ENCODE measurements at places on chromosomes 5 and 9. TPM values are rescaled to one million over a fixed set of nuclear protein-coding genes. Genes with fewer than 3 reads are reported as not detected.

DNA sequence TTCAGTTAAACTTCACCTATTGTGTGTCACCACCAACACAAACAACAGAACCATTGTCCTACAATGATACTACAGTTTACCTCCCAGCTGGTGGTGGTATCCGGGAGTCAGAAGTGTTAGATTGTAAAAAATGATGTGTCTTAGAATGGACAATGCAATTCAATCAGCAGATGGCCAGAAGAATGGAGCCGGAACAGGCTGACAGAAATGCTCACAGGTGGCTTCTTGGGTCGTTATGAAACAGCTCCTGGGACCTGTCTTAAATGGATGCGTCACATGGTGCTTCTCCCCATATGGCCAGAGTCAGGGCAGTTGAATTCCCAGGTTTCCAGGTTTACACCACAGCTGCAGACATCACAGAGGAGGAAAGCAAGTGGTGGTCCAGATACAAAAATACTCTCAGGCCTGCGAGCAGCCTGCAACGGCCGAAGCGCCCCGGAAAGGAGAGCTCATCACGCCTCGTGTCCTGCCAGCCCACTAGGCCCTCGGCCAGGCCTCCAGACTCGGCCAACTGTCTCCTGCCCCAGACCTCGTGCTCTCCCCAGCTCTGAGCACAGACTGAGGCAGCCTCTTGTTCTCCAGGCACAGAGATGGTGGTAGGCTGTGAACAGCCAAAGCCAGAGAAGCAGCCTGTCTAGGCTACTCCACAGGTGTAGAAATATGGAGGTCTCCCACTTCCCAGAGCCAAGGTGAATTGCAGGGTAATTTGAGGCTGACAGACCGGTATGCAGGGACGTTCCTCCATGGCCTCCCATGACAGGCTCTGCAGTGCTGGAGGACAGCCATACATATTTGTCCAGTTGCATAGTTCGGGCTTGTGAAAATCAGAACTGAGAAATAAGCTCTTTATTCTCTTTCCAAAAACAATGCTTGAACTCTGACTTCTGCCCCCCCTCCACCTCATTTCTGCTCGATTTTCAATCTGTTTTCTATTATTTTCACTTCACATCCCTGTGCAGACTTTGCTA is 98.5 kb upstream of the SPATA31C2 start:
- no peak for DNase-seq

- DNase-seq = no peak
Observed at GRCh38 chr5:36272136-36272690, 29.5 kb downstream of the RANBP3L start.

DNA sequence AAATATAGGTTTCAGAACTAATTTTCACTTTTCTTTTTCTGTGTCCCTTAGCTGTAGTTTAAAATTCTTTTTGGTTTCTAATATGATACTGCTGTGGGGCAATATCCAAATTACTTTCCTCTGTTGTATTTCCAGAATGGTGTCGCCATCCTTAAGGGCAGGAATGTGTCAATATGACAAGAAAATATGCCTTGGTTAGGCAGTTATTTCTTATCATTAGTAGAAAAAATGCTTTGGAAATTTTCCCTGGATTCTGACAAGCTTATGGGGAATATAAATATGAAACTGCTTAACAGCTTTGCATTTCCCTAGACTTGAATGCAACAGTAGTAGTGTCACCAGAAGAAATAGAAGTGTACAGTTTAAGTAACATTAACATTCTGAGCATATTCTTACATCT is 29.4 kb downstream of the ANKRD34B start:
- no peak for DNase-seq

- no peak for DNase-seq
Observed at GRCh38 chr9:131500377-131500776, 2.3 kb upstream of the POMT1 start.

DNA sequence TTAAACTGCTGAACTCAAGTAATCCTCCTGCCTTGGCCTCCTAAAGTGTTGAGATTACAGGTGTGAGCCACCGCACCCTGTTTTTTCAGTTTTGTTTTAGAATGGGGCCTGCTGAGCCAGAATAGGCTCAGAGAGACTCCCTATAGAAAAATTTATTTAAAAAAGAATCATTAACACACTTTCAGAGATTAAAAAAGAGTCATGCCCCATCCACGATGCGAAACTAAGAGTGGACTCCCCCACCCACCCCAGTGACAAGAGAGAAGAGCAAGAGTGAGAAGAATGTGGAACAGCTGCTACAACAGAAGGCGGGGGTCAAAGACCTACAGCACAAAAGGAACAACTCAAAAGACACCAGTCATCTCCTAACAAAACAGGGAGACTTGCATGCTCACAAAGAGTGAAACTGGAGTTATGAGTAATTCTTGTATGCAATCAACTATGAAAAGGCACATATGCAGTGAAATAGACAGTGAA is 47.2 kb downstream of the GLDC start:
- no peak for DNase-seq

DNA sequence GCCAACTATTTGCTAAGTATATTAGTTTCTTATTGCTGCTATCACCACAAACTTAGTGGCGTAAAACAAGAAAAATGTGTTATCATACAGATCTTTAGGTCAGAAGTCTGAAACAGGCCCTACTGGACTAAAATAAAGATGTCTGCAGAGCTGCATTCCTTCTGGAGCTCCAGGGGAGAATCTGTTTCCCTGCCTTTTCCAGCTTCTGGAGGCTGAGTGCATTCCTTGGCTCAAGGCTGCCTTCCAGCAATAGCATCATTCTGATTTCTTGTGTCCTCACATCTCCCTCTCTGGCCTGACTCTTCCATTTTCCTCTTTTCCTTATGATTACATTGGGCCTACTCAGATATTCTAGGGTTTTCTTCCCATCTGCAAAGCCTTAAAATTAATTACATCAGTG is 15.9 kb downstream of the MAN2A1 start:
- DNase-seq = no peak

Gene EGR1
- total RNA-seq = 72.3 TPM

Gene PROB1
- total RNA-seq = 4.2 TPM

GRCh38 chr9:94881940-94882339 is 155.4 kb downstream of the AOPEP start:
- no peak for DNase-seq

- no peak for DNase-seq
Observed at GRCh38 chr5:137496919-137497318, 2.2 kb downstream of the SPOCK1 start.

Gene NXNL2
- total RNA-seq = 0.81 TPM

GRCh38 chr5:31172881-31173280 is 20.6 kb upstream of the CDH6 start:
- DNase-seq = no peak

DNA sequence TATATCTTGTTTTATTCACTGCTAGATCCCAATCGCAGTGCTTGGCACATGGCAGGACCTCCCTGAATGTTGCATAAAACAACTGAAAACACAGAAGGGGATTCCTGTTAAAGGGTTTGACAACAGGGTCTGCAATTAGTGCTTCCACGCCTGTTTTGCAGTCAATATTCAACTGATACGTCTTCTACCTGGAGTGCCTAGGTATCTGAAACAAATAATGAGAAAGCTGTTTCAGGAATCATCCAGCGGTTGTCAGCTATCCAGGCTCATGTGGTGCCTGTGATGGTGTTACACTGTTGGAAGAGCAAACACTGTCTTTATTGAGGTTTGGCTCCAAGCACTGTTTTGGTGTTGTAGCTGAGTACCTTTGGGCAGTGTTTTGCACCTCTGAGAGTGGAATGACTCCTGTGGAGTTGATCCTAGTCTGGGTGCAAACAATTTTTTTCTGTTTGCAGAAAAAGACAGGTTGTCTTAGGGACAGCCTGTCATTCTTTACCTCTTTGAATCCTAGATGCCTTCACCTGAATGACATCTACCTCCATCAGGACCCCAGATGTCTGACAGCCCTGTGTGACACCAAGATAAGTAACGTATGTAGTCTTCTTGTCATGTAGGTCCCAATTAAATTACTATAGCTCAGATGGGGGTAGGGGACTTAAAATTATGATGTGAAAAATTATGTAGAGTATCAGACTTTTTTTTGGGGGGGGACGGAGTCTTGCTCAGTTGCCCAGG is 14.8 kb upstream of the MATR3 start:
- no peak for DNase-seq

Gene PCDHGA3
- 4.4 TPM for total RNA-seq

- DNase-seq = no peak
Observed at GRCh38 chr9:135240222-135240621, 152.8 kb downstream of the OLFM1 start.
